Fibroblast of the aortic adventitia (primary cell): ENCODE measurements at places on chromosomes 1 and 21.

DNA sequence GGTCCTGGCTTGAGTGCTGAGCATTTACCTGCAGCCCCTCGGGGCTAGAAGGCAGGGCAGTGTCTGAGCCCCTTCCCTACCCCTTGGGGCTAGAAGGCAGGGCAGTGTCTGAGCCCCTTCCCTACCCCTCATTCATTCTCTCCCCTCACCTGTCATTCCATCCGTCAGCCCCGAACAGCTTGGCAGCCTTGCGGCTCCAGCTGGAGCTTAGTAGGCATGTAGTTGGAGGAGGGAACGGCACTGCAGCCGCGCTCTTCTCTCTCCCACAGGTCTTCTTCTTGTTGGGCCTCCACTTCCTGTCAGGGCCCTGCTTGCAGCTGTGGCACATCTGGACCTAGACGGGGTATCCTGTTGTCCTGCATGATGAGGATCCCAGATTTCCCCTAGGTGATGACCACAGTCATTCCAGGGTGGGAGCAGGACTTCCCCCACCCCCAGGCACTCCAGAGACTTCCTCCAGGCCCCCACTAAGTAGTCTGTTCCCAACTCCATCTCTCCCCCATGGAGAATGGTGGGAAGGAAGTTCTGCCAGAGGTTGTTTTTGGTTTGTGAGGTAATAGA is 22.2 kb downstream of the MAPKAPK2 start:
- no peak for DNase-seq

DNA sequence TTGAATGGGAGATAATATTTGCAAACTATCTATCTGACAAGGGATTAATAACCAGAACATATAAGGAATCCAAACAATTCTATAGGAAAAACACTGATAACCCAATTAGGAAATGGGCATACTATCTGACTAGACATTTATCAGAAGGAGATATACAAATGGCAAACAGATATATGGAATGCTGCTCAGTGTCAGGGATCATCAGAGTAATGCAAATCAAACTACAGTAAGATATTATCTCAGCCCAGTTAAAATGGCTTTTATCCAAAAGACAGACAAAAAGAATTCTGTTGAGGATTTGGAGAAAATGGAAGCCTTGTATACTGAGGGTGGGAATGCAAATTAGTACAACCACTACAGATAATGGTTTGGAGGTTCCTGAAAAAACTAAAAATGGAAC is 758.0 kb upstream of the B3GALT2 start:
- no peak for DNase-seq

DNA sequence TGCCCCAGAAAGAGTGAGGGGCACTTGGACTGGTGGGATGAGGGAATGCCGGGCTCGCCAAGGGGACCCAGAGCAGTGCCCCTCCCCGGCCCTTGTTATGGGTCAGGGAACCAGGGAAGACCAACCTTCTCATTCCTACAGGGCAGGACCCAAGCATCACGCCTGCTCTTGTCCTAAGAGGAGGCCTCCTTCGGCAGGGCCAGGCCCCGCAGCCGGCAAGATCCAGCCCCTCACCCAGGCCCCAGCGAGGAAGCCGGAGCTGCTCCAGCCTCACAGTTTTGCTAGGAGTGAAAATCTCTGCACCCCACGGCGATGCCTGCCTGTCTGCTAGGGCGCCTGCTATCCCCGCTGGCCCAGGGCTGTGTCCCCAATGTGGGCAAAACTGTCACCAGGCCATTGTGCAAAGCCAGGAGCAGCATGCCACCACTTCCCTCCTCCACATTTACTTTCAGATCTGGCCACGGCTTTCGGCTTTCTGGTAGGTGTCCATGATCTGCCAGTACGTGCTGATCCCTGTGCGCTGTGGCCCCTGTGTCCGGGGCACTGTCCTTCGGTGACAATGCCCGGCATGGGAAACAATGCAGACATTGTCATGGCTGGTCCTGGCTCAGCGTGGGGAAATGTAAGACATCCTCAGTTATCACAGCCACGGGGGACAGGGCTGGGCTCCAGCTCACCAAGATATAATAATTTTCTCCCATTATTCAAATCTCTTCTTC is 9.6 kb downstream of the ACTRT2 start:
- no peak for DNase-seq

GRCh38 chr21:44919111-44919912 is 1.4 kb downstream of the ITGB2 start:
- no peak for DNase-seq

GRCh38 chr1:89199525-89200031 is 836 bp upstream of the GBP4 start:
- DNase-seq, result no peak
